ENCODE measurements at places on chromosomes 4 and X. TPM values are rescaled to one million over a fixed set of nuclear protein-coding genes. Genes with fewer than 3 reads are reported as not detected.

Gene MAB21L2
- not detected for total RNA-seq

Gene PAGE1
- not detected for total RNA-seq

Gene PTPN13
- 1.9 TPM for total RNA-seq

Gene ZIC3
- total RNA-seq = not detected

Gene GLOD5
- total RNA-seq = not detected

Gene S100P
- not detected for total RNA-seq

Gene TMA16
- 38.4 TPM for total RNA-seq

Gene TCEAL6
- total RNA-seq = not detected

Gene RASGEF1B
- 0.09 TPM for total RNA-seq

Gene MAGEA3
- not detected for total RNA-seq

Gene NPFFR2
- total RNA-seq = 0.66 TPM

Gene ATP8A1
- 27.2 TPM for total RNA-seq

Gene USP17L18
- not detected for total RNA-seq

Gene BTC
- total RNA-seq = not detected

Gene SMIM43
- 0.27 TPM for total RNA-seq

Gene ASMTL
- total RNA-seq = 16.5 TPM

Gene CXCL11
- total RNA-seq = 0.66 TPM

Gene CC2D2A
- total RNA-seq = 7.2 TPM

Gene SCRG1
- total RNA-seq = not detected

Gene APLN
- 92.7 TPM for total RNA-seq

Gene BGN
- 16.6 TPM for total RNA-seq

Gene DUX4
- total RNA-seq = not detected

Gene SHOX
- not detected for total RNA-seq

Gene LAGE3
- 10.4 TPM for total RNA-seq

Gene NSG1
- total RNA-seq = 47.9 TPM

Gene ALPK1
- total RNA-seq = 8.3 TPM

Gene EDA2R
- 6.3 TPM for total RNA-seq

Gene SYN1
- total RNA-seq = 0.09 TPM

Gene FGA
- total RNA-seq = not detected

Gene MORF4L2
- 466 TPM for total RNA-seq

Gene F8A1
- total RNA-seq = 0.45 TPM

Gene MEPE
- not detected for total RNA-seq

Gene KLB
- total RNA-seq = under 0.01 TPM

Gene CLDN34
- 0.09 TPM for total RNA-seq

Gene NIPAL1
- 1.4 TPM for total RNA-seq

Gene CCKAR
- not detected for total RNA-seq
